Effector CD4-positive, alpha-beta T cell (primary cell): ENCODE measurements at places on chromosomes 11 and 22.

DNA sequence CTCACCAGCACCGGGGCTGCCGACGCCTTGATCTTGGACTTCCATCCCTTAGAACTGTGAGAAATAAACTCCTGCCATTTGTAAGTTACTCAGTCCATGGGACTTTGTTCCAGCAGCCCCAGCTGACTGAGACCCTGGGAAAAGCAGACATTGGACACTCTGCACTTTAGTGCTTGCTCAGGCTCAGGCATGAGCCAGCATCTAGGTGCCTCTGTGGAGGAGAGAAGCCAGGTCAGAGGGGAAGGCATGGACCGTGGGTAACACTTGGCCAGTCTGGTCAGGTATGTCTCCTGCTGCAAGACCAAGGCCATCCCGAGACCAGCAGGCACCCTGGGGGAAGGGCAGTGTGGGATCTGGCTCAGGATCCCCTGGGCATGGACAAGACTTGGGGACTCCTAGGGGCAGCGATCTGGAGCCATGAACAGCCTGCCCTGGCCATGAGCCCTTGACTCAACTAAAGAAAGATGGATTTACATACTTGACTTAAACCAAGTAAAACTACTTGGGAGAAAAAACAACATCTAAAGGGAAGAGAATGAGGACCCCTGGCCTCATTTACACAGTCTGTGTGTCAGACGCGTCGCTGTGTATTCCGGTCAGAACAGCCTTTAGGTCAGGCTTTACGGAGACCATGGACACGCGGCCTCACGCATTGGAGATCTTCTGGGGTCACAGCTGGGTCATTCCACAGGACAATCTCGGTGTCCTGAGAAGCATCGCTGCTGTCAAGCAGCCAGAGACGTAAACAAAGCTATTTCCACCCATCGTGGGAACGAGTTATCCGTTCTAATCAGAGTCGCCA is 497.1 kb downstream of the BRD1 start:
- DNase-seq = no peak

GRCh38 chr11:115267238-115267781 is 236.9 kb downstream of the CADM1 start:
- no peak for DNase-seq

DNA sequence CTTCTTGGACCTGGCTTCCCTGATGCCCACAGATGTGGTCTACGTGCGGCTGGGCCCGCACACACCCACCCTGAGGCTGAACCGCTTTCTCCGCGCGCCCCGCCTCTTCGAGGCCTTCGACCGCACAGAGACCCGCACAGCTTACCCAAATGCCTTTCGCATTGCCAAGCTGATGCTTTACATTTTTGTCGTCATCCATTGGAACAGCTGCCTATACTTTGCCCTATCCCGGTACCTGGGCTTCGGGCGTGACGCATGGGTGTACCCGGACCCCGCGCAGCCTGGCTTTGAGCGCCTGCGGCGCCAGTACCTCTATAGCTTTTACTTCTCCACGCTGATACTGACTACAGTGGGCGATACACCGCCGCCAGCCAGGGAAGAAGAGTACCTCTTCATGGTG is 1.2 kb downstream of the CNGA4 start:
- no peak for DNase-seq

- DNase-seq = no peak
Observed at GRCh38 chr11:34235189-34235588, 122.6 kb downstream of the ABTB2 start.

DNA sequence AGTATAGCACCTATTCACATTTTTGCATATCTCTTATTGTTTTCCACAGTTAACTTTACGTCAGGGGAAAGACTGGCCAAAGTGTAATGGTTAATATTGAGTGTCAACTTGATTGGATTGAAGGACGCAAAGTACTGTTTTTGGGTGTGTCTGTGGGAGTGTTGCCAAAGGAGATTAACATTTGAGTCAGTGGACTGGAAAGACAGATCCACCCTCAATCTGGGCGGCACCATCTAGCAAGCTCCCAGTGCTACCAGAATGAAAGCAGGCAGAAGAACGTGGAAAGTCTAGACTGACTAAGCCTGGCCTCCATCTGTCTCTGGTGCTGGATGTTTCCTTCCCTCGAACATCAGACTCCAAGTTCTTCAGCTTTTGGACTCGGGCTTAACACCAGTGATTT is 1900.7 kb upstream of the RAG2 start:
- DNase-seq = no peak

GRCh38 chr22:45994491-45995404 is 17.8 kb upstream of the WNT7B start:
- peak; percentile 77 for DNase-seq

DNA sequence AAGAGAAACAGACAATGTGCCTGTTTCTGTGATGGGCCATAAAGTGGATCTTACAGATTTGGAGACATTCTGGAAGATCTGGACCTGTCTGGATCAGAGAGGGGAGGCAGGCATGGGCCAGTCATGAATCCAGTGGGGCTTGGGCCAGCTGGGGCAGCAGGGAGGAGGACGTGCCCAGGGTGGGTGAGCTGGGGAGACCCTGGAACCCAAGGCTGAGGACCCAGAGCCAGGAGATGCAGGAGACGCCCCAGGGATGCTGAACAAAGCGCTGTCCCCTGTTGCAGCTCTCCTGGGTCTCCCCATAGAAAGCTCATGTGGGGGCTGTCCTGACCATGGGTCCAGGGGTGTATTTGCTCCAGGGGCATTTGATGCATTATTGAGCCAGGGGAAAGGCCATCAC is 1.5 kb upstream of the APOBEC3A start:
- DNase-seq = no peak

- DNase-seq = no peak
Observed at GRCh38 chr11:86414032-86414431, 39.3 kb downstream of the CCDC81 start.

GRCh38 chr11:103928040-103928801 is 108.2 kb upstream of the DDI1 start:
- DNase-seq = no peak

DNA sequence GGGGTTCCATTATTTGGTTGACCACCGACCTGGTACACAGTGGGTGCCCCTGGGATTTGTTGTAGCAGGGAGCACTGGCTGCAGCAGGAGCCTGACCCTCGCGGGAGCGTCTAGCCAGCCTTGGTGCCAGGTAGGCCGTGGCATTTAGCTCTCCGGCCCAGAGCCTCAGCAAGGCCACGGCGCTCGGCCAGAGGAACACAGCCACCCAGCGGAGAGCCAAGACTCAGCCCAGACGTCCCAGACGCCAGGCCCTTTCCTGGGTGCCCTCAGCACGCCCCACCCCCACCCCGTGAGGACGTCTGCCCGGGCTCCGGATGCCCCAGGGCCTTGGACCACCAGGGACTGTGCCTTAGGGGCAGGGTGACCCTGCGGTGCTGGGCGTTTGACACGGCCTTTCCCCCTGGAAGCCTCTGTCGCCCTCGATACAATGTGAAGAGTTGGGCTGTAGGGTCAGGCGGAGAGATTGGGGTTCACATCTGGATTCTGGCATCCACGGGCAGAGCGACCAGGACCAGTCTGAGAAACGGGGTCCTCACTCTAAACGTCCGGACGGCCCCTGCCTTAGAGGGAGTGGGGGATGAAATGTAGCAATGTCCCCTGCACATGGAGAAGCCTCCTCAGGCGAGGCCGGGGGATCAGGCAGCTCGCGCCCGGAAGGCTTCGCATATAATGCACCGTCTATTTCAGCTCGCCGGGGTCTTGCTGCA is 99.2 kb upstream of the FGF3 start:
- DNase-seq = no peak

- no peak for DNase-seq
Observed at GRCh38 chr11:3000032-3000961, 8.2 kb upstream of the NAP1L4 start.

- no peak for DNase-seq
Observed at GRCh38 chr22:48044487-48045060, 1282.1 kb downstream of the TBC1D22A start.

DNA sequence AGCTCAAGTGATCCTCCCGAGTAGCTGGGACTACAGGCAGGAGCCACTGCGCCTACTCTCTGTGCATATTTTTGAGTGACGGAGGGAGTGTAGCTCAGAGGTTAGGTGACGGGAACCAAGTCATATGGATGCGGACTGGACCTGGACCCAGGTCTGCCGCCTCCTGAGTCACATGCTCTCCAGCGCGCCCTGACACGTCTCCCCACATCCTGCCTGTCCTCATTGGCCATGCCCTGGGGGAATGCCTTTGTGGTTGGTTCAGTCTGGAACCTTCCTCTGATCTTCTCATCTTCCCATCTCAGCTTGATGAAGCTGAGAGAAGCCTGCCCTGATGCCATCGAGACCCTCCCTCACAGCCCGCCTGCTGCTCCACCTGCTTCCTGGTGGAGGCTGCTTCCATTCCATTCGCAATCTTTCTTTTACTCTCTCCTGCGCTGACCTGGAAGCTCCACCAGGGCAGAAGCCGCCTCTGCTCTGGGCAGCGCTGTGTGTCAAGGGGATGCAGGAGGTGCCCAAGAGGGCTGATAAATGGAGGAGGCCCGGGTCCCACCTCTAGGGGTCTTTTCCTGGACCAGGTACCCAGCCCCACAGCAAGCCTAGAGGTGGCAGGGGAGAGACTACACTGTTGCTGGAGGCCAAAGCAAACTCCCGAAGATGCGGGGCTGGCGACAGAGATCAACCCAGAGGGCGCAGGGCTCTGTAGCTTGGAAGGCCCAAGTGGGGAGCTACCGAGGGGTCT is 13.9 kb upstream of the BAIAP2L2 start:
- no peak for DNase-seq

- DNase-seq = no peak
Observed at GRCh38 chr11:60396382-60396781, at the start of gene MS4A14. TSS of gene MS4A14 (plus strand) at chr11:60396459. CDS start at chr11:60396579, 120 bp downstream.

GRCh38 chr22:42073621-42074041 is 417 bp upstream of the PHETA2 start:
- DNase-seq = no peak

GRCh38 chr11:115682101-115682500 is 177.9 kb upstream of the CADM1 start:
- no peak for DNase-seq

- DNase-seq = no peak
Observed at GRCh38 chr11:77345621-77346020, 44.1 kb upstream of the GDPD4 start.

GRCh38 chr11:35539781-35540281 is 14.4 kb upstream of the PAMR1 start:
- DNase-seq = no peak

- DNase-seq = no peak
Observed at GRCh38 chr22:43941449-43941848, 13.8 kb upstream of the SAMM50 start.

DNA sequence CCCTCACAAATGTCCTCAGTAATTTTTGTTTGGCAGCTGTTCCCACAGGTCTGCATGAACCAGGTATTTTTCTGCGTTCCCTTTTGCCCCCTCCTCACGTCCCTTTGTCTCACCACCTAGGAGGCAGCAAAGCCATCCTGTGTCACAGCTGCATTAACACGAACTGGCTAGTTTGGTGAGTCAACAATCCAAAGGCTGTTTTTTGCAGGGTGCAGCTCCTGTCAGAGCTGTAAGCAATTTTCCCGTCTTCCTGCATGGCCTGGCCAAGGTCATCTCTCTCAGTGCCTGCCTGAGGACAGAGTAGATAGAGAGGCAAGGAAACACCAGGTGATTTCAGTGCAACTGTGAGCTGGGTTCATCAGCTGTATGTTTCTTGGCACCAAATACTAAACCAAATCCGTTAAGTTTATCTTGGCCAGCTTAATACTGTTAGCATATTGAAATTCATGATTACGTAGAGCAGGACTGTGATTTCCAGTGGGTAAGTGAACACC is 20.6 kb upstream of the VSIG10L2 start:
- DNase-seq = no peak

DNA sequence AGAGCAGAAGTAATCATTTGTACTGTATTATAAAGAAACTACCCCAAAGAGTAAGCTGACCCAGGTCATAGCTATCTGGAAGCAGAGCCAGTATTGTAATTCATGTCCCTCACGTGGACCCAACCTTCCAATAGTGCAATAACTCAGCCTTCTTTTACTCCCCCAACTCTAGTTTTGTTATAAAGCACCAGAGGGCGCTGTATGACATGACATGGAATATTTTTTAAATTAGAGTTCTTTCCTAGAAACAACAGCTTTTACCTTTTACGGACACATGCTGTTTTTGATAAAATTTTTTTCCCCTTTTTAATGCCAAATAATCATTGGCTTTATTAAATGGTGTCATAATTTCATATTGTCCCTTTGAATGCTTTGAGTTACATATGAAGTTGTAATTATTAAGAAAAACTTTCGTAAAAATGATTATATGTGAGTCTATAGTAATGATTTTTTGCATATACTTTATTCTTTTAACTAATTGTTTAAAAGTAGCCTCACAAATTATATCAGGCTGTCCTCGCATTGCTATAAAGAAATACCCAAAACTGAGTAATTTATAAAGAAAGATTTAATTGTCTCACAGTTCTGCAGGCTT is 76.9 kb downstream of the DKK3 start:
- DNase-seq = no peak

DNA sequence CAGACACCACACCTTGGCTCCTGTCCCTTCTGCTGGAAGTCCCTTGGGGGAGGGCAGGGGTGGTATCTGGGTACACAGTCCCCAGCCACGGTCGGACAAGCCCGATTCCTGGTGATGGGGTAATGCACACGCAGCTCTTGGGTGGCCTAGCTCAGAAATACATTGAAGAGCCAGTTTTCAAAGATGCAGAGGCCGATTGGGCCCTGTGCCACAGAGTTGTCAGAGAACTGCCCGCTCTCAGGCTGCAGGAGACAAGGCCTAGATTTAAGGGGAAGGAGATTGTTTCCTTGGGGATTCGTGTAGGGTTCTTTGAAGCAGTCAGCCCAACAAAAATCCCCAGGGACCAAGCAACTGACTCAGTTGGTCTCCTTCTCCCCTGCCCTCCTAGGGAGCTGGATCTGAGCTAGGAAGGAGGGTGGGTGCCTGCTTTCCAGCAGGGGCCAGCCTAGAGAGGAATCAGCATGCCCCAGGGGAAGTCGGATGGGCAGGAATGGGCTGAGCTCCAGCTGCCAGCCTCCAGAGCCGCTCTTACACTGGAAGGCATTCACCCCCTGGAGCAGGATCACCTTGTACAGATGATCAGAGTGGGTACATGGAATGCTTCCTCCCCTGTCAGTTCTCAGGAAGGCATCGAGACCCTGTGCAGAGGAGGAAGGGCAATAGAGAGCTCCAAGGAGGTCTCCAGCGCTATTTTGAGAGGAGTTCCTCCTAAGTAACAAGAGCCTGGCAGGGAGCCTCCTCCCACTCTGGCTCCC is 3.3 kb upstream of the SCN4B start:
- DNase-seq = no peak

GRCh38 chr11:20511982-20512381 is 87.4 kb upstream of the SLC6A5 start:
- no peak for DNase-seq

DNA sequence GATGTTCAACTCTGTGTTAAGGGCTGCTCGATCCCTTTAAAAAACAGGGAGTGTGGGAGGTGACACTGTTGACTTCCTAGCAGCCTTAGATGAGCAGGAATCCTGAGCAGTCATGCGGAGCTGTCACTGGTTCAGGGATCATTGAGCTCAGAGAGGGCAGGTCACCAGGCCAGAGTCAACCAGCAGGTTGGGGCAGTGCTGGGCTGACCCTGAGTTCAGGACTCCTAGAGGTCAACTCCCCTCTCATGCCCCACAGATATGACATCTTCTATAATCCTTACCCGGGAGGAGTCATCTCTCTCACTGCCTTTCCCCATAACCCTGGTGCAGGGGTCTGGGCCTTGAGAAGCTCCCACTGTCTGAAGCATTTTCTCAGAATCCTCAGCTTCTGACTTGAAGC is 12.9 kb upstream of the WNT11 start:
- DNase-seq = no peak

- no peak for DNase-seq
Observed at GRCh38 chr11:95586661-95587060, 202.9 kb downstream of the FAM76B start.
